AG04449 (cell line): ENCODE measurements at places on chromosomes 4 and X.

DNA sequence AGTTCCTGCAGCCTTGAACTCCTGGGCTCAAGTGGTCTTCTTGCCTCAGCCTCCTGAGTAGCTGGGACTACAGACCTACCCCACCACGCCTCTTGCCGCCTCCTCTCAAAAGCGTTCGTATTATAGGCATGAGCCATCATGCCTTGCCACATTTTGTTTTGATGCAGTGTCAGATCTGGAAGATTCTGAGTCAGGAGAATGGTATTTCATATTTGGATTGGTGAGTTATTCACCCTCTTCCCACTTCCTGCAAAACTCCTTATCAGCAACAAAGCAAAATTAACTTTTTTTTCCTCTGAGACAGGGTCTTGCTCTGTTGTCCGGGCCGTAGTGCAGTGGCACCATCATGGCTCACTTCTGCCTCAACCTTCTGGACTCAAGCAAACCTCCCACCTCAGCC, 29.6 kb downstream of the REST start:
- DNase-seq = peak; percentile 52

- DNase-seq = no peak
Observed at GRCh38 chr4:158002173-158002572, 170.7 kb downstream of the GASK1B start.

DNA sequence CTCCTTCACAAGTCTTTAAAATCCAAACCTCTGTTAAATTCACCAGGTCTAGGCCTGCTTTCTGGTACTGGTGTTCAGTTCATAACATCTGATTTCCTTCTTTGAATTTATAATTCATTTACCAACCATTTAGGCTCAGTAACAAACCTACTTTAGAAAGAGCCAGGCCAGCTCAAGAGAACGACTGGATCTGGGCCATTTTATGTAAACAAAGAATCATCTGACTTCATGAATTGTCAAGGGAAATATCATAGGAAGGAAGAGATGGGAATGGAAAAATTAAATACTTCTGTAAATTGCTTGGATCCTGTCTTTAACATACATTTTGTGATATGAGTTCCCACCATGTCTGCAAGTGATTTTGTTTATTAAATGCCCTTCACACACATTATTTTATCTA, 36.5 kb downstream of the DCHS2 start:
- DNase-seq = no peak

DNA sequence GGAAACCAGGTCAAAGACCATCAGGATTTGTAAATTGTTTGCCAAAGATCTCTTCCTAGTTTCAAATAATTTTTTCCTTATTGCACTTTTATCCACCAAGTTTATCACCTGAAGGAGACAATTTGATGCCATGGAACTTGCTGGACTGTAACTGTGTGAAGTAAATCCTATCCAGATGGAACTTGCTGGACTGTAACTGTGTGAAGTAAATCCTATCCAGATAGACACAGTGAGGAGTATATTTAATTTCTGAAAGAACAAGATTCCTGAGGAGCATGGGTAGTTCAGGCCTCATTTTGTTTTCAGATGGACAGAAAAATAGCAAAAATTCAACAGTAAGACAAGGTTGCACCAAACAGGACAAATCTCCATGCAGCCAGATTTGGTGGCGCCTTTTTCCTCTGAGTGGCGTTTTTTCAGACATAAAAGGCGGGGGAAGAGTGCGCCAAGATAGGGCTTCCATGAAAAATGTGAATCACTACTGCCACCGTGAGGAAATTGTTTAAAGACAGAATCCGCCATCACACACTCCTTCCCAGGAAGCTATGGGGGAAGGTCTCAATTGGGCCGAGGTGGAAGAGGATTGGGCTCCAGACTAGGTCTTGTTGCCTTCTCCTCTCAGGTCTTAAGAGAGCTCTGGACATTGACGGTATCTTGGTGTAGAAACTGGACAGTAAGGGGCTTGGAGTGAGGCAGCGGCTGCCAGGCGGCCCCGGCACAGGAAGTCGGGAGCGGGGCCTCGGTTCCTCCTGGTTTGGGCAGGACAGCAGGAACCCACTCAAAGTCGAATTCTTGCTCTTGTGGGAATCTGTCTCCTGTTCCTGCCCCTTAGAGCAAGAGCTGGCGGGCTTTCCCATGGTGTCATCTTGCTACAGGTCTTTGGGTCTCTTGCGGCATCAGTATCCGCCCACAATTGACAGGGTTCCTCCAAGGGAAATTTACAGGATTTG, 234.7 kb downstream of the OR13H1 start:
- no peak for DNase-seq

- no peak for DNase-seq
Observed at GRCh38 chrX:110081740-110082139, 78.8 kb downstream of the TMEM164 start.

- DNase-seq = no peak
Observed at GRCh38 chr4:73734530-73735001, 5.8 kb upstream of the CXCL8 start.

- no peak for DNase-seq
Observed at GRCh38 chr4:153112041-153112441, 92.2 kb upstream of the TRIM2 start.

- no peak for DNase-seq
Observed at GRCh38 chr4:126719852-126720251, 912.9 kb upstream of the INTU start.

DNA sequence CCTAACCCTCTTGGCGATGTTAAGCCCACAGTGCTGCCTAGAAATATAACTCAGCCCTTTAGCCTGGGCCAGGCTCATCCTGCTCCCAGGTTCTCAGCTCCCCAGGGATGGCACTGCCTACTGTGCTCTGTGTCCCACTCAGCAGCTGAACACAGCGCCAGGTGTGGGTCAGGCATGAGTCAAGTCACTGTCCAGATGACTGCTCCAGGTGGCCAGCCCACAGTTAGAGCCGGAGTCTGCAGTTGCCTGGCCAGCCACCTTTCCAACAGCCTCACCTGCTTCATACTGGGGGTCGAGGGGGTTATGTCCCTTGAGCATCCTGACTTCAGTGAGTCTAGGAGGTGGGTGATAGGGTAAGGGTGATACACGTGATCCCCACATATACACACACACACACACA, 48.4 kb downstream of the TBC1D14 start:
- DNase-seq = no peak

DNA sequence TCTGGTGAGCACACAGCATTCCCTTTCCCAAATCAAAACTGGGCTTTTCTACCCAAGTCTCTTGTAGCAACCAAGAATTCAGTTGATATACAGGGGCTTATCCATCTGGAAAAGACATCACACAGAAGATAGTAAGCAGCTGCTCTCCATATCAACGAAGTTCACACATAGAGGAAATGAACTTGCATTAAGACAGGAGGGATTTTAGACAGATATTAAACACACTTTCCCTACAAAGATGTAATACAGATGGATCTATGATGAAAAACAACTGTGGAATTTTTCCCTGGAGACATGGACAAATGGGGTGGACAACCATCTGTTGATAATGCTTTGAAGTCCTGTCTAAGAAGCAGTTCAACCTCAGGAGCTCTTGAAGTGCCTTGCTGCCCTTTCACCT, 9.8 kb upstream of the PDE5A start:
- no peak for DNase-seq
